ENCODE measurements at places on chromosomes 4 and X.

- no peak for DNase-seq
These were observed 265.4 kb downstream of the COL25A1 start for GRCh38 chr4:109037026-109037425.

DNA sequence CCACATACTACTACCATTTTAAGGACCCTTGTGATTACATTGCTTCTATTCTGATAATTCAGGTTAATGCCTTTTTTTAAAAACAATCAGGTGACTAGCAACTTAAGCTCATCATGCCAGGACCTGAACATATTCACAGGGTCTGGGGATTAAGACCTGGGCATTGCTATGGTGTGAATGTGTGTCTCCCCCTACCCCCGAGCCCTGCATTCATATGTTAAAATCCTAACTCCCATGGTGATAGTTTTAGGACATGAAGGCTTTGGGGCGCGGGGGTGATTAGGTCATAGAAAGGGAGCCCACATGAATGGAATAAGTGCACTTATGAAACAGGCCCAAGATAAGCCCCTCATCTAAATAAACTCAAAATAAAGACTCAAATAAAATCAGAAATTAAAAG is 734.4 kb upstream of the PABPC4L start:
- no peak for DNase-seq

DNA sequence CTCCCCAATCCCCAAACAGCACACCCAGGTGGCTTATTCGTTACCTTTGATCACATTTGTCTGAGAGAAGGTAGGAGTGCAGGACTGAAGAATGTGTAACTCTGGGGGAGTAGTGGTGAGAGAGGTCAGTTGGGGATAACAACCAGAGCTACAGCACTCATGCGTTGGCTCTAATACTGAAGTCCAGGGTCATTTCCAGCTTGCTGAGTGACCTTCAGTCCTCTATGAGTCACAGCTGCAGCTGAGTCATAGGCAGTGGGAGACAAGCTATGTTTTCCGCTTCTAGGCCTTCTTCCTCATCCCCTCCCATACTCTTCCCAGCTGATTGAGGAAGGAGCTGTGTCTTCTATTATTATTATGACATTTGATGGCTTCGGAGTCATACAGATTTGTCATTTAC is 31.6 kb upstream of the CT47C1 start:
- no peak for DNase-seq

DNA sequence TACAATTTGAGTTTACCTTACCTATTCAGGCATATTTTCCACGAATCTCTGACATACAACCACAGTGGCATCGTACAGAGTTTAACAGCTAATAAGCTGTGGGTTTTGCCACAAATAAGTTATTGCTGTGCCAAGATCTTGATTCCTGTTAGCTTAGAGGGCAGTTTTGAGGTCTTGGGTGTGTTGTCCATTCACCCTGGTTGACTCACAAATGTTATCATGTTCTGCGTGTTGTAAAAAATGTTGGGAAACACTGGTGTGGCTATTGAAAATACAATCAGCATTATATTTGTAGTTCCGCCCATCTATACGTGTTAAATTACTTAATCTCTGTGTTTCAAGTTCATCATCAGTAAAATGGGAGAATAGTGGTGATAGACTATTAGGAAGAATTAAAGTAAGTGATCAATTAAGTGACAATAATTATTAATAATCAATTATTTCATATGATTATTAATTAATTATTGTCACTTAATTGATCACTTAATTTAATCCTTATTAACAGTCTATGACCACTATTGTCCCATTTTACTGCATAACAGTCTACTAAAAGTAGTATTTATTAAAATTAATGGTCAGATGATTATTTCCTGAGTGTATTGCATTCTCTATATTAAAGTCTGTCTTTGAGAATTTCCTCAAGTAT is 96.3 kb downstream of the TMA16 start:
- no peak for DNase-seq

DNA sequence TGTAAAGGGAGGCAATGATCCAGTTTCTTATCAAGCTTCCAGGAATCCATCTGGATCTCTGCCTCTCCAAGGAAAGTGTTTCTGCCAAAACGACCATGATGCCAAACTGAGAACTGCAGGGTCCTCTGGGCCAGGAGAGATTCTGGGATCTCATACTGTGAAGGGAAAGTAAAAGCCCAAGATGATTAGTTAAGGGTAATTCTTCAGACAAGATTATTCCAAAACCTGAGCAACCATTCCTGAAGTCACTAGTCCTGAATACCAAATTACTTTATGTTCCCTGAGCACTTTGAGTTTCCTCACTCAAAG is 42.0 kb downstream of the SRPX2 start:
- DNase-seq = no peak

- DNase-seq = no peak
These were observed 6.5 kb downstream of the PPP2R2C start for GRCh38 chr4:6465955-6466354.

DNA sequence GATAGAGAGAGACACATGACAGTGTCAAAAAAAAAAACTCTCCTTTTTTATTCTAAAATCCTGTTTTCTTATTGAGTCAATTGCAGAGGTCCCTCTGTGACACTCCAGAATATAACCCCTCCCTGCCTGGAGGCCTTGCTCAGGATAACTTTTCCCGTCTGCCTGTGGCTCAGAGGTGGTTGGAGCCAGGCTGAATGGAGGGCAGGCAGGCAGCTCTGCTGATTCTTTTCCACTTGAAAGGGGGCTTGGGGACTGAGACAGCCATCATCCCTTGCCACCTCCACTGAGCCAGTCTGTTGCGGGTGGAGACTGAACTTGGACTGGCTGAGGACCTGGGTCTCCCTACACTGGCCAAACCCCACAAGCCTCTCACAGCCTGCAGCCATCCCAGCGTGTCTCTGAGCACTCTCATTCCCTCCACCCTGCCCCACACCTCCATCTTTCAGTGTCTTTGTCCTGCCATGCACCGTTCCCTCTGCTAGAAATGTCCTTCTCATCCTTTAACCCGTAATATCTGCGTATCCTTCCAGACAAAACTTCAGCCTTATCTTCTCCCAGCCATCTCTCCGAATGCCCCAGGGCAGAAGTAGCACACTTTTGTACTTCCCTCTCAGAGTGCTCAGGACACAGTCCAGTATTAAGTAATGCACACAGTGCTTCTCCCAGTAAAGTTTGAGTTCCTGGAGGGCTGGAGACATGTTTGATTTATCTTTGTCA is 139.9 kb downstream of the CHIC2 start:
- DNase-seq = no peak

GRCh38 chr4:84493092-84493850 is 5.8 kb downstream of the NKX6-1 start:
- DNase-seq = no peak

- no peak for DNase-seq
These were observed 34.7 kb downstream of the MSL3 start for GRCh38 chrX:11792461-11793421.

- no peak for DNase-seq
These were observed 10.1 kb downstream of the PAPSS1 start for GRCh38 chr4:107709916-107710315.

- no peak for DNase-seq
These were observed 1.2 kb downstream of the TFE3 start for GRCh38 chrX:49041744-49042580.

DNA sequence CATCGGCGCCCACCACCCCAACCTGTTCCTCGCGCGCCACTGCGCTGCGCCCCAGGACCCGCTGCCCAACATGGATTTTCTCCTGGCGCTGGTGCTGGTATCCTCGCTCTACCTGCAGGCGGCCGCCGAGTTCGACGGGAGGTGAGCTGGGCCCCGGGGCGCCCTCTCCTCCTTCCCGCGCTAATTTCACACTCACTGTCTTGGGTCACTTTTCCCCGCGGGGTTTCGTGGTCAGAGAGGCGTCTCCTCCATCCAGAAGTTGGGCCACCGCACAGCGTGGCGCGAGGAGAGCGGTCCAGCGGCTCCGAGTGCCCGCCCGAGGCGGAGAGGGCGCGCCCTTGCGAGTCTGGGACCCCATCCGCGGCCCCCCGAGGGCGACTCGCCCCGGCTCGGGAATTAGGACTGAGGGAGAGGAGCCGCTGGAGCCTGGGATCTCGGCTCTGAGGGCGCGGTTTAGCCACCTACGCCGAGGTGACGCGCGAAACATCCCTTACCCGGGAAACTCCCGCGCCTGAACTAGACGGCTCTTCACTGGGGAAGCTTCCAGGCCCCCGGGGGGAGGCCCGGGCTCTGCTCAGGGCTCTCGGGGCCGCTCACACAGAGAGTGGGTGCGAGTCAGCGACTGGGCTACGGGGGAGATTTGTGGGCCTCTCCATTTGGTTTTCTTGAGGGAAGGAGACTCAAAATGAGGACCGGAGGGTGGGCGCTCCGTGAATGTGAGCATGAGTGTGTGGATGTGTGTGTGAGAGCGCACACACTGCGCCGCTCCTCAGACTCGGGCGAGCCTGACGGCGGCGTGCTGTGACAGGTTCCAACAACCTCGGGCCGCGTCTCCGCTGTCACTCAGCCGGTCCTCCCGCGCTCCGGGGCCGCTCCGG is 551 bp downstream of the NPNT start:
- no peak for DNase-seq

DNA sequence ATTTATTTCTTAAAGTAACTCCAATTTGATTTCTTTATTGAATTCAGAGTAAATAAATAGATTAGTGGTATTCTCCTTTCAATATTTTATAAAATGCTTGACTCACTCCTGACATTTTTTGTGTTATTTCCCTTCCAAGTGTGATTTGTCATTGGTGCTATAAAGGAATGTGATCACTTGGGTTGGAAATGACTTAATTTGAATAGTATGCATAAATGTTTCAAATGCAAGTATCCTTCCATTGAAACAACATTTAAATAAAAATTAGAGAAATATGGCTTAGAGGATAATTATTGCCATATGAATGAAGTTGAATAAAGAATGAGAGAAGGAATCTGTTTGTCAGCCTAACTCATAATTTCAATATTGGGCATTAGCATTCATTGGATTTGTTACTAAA is 182.7 kb downstream of the PABPC4L start:
- no peak for DNase-seq

DNA sequence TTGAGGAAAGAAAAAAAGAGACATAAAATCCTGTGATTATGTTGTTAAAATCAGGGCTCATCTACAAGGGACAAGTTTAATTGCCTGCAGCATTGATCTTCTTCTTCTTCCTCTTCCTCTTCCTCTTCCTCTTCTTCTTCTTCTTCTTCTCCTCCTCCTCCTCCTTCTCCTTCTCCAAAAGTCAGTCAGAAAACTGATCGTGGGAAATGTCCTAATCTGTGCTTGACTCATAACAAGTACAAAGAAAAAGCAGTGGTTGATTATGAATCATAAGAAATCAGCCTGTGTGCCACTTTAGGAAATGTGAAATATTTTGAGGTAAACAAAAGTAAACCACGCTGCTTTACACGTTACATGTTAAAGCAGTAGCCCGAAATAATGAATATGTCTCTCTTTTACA is 2.7 kb upstream of the ATP10D start:
- DNase-seq = no peak

DNA sequence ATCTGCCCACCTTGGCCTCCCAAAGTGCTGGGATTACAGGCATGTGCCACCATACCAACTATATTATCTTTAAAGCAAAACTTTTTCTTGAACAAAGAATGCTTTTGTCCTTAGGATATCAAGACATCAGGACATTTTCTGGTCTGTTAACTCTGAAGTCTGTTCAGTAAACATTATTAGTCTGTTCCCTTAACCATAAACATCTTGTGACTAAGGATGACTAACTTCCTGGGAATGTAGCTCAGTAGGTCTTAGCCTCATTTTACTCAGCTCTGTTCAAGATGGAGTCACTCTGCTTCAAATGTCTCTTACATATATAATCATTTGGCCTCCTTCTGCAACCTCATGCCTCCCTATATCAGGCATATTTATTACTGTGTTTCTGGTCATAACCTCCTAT is 122.9 kb downstream of the UBE2NL start:
- no peak for DNase-seq

DNA sequence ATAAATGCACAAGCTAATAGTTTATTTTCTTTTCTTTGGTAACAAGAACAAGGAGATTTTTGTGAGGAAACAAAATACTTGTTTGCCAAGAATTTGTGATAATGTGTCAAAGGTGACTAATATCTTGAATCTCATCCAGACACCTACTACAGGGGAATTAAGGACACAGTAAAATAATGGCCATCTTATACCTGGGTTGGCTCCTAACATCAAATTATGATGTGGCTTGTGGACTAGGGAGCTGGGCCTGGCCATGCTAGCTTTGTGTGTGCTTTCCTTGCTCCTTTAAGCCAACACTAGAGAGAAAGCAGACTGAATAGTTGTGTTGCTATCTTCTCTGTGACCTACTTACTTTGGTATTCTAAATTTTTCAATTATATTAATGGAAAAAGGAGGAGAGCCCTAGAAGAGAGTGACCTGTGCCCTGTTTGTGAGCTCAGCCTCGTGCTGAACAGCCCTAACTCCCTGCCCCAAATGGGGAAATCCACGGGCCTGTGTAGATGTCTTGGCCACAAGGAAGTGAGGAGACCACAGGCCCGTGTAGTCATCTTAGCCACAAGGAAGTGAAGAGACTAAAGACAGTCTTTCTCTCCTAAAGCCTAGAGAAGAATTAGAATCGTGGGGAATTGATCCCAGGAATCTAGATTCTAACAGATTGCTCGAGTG is 23.3 kb downstream of the ARHGAP24 start:
- no peak for DNase-seq

DNA sequence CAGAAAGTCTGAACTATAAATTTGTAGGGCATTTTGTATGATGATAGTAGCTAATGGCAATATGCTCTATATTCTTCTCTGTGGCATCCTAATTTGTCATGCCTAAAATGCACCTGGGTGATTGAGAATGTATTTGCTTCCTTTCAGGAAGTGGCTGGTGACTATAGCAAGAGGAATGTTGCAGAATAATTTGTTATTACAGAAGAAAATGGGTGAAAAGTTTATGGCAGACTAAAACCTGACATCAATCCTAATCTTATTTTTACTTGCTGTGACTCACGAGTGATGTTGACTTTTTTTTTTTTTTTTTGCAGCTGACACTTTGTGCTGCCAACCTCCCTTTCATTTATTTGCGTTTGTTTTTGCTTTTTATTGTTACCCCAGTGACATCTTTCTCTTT is 141.1 kb downstream of the MSL3 start:
- DNase-seq = no peak

DNA sequence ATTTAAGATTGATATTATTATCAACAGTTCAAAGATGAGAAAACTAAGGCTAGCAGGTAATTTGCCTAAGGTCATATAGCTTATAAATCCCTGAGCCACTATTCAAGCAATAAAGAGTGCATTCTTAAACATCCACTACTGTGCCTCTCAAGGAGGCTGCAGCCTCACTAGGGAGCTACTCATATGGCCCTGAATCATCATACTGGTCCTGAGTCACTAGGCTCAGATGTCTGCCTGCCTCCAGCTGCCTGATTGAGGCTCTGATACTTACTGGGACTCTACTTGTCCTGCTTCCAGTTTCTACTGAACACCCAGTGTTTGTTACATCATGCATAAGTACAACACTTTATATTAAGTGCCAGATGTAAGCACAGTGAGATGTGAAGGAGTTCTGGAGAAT is 110.7 kb downstream of the AASDH start:
- no peak for DNase-seq

All from NCI-H2171 treated with DMSO at 0.1 percent for 48 hours (cell line).